GM10248 (cell line): ENCODE measurements at places on chromosomes 16 and 17.

GRCh38 chr17:33583518-33584417, 290.7 kb upstream of the ASIC2 start:
- no peak for DNase-seq

DNA sequence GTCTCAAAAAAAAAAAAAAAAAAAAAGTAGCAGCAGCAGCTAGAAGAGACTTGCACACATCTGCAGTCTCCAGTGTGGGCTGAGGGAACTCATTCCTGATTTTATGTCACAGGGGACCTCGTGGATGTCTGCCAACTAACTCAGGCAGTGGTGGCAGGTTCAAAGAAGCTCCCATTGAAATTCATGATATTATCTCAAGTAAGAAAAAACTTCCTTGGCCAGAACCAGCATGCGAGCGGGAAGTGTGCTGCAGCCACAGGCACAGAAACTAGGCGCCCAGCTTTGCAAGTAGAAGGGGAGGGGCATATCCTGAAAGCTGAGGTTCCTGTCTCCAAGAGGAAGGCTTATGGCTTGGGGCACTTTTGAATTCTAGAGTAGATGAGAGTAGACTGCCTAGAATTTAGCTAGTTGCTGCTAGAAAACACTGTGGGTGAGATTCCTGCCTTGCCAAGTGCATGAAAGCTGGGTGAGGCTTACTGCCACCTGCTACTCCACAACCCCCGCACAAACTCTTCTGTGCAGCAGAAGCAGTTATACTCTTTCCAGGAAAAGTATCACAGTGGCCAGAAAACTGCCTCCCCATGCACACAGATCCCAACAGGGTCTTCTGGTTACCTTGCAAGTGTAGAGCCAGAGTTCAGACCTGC, 603.8 kb upstream of the CA10 start:
- no peak for DNase-seq

DNA sequence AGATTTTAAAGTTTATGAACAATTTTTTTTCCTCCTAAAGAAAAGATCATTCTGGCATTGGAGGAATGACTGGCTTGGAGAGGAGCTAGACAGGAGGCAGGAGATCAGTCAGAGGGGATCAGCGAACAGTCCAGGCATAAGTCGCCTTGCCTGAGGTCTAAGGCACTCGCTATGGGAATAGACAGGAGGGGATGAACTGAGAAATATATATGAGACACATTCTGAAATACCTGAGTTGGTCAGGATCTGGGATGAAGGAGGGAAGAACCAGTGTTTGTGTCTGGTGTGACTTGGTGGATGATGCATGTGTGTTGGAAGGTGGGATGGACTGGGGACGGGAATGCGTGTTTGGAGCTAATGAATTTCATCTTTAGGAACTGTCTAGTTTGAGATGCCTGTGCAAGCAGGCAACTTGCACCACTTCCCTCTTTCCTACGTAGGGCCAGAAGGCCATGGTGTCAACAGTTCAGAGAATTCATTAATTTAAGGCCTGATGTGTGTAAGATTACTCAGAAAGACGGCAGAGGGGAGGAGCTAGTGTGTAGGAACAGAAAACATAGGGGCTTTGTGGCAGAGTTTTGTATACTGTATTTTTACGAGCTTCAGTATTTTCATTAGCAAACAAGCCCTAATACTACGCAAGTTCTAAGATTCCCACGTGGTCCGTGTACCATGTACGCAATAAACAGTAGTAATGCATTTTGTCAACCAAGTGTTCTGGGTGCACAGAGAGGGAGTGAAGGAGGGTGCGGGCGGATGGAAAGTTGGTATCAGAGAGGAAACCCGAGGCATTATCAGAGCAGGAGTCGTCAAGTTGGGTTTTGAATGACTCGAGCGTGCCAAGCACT, 825 bp downstream of the HEATR6 start:
- DNase-seq = peak; percentile 26

DNA sequence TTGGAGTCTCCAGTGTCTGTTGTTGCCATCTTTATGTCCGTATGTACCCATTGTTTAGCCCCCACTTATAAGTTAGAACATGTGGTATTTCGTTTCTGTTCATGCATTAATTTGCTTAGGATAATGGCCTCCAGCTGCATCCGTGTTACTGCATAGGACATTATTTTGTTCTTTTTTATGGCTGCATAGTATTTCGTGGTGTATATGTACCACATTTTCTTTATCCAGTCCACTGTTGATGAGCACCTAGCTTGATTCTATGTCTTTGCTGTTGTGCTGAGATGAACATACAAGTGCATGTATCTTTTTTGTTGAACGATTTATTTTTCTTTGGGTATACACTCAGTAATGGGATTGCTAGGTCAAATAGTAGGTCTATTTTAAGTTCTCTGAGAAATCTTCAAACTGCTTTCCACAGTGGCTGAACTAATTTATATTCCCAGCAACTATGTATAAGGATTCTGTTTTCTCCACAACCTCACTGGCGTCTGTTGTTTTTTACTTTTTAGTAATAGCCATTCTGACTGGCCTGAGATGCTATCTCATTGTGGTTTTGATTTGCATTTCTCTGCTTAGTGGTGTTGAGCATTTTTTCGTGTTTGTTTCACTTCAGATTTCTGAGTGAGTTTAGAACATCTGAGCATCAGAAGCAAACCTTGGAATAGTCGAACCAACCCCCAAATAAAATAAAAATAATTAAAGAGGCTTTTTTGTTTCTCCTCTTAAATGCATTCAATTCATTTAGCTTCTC, 304.7 kb downstream of the ZFHX3 start:
- DNase-seq = no peak

- no peak for DNase-seq
Measured at GRCh38 chr16:83205896-83206295, 579.1 kb downstream of the CDH13 start.

- DNase-seq = no peak
Measured at GRCh38 chr17:62680541-62681052, 53.1 kb downstream of the MRC2 start.

DNA sequence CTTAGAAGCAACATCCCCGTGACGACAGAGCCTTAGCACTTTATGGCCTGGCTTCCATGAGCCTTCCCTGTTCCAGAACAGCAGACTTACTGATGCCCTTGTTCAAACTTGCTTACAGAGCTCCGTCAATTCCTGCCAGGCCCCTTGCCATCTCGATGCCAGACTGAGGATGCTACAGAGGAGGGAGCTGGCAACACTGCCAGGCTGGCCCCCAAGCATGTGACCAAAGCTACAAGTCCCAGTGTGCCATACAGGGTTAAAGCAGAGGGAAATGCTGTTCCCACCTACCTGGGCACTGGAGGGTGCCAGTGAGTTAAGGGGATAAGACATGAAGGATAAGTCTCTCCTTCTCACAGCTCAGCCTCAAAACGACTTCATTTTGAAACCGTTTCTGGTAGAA, 33.5 kb upstream of the SREBF1 start:
- DNase-seq = no peak

DNA sequence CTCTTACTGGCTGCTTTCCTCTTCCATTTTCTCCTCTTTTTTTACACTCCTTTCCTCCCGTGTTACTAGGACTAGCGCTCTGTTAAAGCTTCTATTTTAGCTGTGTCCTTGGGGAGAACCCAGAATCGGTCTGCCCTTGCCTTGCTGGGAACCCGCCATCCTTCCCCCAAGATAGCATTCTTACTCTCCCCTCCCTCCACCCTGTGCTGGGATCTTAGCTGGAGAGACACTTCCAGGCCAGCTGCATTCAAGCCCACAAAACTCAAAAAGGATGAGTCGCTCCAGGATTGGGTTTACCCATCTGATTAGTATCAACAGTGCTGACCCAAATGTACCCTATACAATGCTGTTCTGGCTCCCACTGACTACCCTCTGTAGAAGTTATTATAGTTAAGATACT, 200.5 kb upstream of the ASIC2 start:
- DNase-seq = no peak
